Tibial artery (tissue), 4 donors: ENCODE measurements at places on chromosomes 7 and 10.

- no peak for DNase-seq
These were observed 47.5 kb upstream of the ADGRA1 start for GRCh38 chr10:133040198-133040597.

GRCh38 chr7:2244404-2244995 lies 2.5 kb downstream of the NUDT1 start:
- DNase-seq: no peak

DNA sequence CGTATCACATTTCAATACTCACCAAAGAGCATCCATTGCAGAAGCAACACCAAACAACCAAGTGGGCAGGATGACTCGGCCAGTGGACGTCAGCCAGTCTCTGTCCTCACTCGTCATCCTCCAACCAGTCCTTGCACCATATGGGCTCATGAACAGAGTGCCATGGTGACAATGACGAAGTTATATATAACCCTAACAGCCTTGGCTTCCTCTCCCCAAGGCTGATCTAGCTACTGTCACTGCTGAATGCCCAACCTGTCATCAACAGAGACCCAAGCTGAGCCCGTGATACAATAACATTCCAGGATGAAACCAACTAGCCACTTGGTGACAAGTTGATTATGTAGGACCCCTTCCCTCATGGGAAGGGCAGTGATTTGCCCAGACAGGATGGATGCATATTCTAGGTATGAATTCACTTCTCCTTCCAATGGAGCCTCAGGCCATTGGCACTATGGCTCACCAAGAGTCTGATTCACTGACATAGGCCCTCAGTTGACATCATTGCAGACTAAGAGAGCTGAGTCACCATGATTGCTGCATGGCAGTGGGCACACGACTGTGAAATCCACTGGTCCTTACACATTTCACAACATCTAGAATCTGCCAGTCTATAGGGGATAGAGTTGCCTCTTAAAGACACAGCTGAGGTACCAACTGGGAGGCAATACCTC lies 26.3 kb upstream of the PPIF start:
- no peak for DNase-seq

DNA sequence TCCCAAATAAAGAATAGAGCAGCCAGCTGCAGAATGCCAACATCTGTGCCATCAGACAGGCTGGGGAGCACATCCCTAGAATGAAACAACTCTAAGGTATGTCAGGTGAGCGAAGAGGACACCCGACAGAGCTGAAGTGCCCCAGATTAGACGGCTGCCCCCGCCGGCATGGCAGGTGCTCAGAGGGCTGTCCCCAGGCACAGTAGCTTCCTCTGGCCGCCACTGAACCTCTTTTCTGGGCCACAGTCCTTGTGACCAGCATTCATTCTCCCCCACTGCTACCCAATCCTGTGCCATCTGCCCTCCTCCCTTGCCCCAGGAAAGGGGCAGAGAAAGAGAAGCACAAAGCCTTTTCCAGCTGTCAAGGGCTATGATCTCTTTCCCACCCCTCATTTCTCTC lies 41.7 kb downstream of the RGS10 start:
- no peak for DNase-seq

DNA sequence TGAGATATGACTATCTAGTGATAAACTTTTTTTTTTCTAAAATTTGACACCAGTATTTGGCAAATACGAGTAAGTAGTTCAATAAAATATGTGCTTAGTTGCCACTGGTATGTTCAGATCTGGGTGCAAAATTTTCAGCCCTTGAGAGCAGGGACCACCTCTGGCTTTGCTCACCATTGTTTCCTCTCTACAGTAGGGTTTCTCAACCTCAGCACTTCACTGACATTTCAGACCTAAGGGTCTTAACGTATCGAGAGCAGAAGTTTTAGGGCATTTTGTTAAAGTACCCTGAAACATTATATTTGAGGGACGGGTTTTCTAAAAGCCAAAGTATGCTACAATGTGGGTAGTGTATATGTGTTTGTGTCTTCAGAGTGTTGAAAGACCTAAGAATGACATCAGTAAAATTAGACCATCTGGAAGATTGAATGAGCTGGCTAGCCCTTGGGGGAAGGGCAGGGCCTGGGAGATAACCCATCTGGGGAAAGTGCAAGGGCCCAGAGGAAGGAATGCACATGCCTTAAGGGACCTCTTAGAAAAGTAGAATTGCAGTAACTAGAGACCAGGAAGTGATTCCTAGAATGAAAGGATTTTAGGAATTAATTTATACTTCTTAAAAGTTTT lies 11.8 kb downstream of the BZW2 start:
- DNase-seq: no peak
